ENCODE measurements at places on chromosomes 12 and 14.
A peak's percentile ranks its signal among the peaks of the same experiment; 100 is the strongest.

DNA sequence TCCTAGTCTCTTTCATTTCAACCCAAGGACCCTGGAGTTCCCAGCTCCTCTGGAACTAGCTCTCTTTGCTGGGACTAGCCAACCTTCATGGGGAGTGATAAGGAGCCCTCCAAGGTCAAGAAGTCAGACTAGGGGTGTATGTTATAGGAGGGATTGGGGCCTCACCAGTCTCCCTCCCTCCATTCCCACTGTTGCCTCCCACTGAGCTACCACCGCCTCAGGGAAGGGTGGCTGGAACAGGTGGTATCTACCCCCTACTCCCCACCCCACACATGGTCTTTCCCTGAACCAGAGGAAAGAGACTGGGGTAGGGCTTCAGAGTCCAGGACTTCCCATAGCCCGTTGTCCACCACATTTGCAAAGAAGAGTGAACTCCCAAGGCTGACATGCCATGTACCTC lies 2.4 kb downstream of the ERBB3 start:
- DNase-seq: no peak

DNA sequence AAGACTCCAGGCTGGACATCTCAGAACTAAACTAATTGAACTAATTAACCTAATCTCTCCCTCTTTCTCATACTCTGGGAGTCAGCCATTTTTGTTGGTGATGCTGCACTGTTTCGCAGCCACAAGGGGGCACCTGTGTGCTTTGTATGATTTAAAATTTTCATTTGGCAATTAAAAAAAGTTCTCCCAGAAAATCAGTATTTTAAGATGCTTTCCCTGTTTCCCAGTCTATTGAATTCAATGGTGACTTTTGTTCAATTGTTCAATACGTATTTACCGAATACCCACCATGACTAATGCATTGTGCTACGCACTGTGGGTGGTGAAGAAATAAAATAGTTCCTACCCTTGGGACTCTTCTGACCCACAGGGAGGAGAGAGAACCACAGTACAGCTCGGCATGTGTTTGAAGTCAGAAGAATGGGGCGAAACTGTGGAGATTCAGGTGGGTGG lies 63.7 kb downstream of the ZNF664 start:
- peak; percentile 35 for DNase-seq

DNA sequence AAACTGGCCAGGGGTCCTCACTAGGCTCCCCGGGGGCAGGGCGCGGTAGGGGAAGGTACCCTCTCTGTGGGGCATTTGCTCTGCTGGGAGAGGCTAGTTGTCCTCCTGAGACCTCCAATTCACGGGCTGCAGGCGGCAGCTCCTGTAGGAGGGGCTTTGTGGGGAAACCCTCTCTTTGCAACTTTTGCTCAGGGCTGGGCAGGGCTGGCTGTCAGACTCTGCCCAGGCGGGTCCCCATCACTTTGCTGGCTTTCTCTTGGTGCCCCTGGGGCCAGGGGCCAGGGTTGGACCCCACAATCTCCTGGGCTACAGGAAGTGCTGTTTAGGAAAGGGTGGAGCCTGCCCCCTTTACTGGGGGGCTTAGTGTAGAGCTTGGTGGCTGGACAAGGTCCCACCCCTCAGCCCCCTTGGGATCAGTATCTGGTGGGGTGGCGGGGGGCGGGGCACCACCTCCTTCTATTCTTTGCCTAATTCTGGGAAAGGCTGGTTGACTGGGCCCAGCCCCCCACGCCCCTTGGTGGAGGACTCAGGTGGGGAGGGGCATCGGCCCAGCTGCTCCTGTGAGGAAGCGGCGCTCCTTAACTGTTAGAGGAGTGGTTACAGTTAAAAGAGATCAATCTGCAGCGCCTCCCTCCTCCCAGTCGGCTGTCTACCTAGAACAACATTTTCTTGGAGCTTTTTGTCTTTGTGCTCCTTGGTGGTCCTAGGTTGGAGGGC lies 918.7 kb downstream of the AACS start:
- no peak for DNase-seq

GRCh38 chr12:43285159-43285598 lies 266.8 kb downstream of the ADAMTS20 start:
- DNase-seq: no peak

DNA sequence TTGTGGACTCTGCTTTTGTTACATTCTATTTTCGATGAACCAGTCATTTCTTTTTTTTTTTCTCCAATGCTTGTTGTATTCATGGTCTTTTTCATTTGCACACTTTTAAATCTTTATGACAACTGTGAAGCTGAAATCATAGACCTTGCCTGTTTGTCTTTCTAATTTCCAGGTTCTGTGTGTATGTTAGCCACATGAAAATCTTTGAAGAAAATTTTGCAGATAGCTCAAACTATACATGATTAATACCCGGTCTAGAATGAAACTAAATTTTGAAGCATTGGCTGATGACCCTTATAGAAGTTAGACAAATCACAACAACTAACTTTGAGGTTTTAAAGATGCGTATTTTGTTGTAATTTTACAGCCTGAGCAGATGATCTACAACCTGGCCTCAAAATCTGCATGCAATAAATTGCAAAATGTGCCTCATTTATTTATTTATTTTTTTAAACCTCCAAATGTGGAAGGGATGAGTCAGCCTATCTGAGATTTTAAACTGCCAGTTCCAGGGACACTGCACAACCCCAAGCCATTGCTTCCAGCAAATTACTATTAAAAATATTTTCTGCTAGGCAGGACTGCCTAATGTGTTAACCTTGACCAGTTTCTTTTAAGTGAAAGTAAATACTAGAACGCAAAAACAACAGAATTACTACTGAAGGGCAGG lies 96.3 kb upstream of the NAV3 start:
- no peak for DNase-seq

- DNase-seq: no peak
Observed at GRCh38 chr14:51539571-51540037, 112.1 kb upstream of the FRMD6 start.

DNA sequence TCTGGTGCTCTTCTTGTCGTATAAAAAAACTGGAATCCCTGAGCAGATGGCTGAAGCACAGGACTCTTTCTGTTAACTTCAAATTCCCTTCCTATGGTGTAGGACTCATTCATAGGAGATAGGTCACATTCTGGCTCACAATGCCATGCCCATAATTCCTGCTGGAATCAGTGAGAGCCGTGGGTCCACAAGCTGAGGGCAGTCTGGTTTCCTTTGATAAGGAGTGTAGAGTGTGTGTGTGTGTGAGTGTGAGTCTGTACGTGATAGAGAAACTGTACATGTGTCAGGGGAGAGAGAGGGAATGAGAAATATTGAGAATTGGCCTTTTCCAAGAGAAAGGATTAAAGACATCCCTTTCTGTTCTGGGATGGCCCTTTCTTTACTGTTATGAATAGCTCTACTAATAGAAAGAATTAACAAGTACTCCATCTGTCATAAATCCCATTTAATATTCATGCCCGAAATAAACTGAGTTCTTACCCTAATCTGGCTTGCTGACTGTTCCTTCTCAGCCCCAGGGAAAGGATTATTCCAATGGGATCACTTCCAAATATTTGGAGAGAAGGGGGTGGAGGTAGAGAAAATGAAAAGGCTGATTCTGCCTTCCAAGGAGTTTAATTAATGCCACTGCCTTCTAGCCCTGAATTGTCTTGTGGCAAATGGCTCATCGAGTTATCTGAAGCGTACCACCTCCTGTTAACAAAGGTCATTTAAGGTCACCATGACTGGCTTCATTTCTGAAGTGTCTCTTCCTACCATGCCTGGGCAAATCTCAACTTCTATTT lies 79.0 kb downstream of the TMX1 start:
- no peak for DNase-seq

GRCh38 chr12:11947213-11947612 lies 123.5 kb upstream of the BCL2L14 start:
- no peak for DNase-seq

- DNase-seq: no peak
Observed at GRCh38 chr14:51520087-51520486, 131.6 kb upstream of the FRMD6 start.

DNA sequence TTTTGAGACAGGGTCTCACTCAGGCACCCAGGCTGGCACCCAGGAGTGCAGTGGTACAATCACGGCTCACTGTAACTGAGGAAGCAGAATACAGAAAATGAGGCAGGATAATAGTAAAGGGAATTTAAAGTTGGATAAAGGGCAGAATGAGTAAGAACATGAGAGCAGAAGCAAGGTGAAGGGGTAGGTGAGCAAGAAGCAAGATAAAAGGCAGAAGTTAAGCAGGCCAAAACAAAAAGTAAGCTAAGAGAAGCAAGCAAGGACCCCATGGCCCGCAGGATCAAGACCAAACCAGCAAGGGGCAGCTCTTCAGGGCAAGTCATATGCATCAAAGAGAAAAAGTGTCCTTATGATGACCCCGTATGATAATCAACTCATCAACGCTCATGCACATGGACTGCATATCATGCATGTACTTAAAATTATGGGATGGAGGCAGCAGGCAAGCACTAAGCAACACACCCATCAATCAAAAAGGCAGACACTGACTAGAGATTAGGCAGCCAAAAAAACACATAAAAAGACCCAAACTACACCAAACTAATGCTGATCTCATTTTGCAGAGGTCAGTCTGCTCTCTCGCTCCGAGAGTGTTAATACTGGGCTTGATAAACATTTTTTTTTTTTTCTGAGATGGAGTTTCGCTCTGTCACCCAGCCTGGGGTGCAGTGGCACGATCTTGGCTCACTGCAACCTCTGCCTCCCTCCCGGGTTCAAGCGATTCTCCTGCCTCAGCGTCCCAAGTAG lies 11.6 kb downstream of the TIMELESS start:
- no peak for DNase-seq

GRCh38 chr12:63382930-63383329 lies 231.9 kb upstream of the AVPR1A start:
- no peak for DNase-seq

- no peak for DNase-seq
Observed at GRCh38 chr12:77354766-77355362, 289.5 kb upstream of the E2F7 start.

DNA sequence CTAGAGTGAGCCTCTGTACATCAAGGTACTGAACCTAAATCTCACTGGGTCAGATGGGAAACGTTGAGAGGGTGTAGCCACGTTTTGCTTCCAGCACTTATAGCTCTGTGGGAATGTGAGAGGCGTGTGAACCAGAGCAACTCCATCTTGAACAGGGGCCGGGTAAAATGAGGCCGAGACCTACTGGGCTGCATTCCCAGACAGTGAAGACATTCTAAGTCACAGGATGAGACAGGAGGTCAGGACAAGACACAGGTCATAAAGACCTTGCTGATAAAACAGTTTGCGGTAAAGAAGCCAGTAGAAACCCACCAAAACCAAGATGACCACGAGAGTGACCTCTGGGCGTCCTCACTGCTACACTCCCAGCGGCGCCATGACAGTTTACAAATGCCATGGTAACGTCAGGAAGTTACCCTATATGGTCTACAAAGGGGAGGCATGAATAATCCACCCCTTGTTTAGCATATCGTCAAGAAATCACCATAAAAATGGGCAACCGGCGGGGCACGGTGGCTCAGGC lies 63.4 kb upstream of the NCOR2 start:
- DNase-seq: no peak

Measured in activated T-cell treated with anti-CD3 and anti-CD28 coated beads for 24 hours (primary cell).